ENCODE measurements at places on chromosomes 3 and 15.

GRCh38 chr3:152272771-152273242 lies 4.1 kb downstream of the MBNL1 start:
- no peak for DNase-seq

DNA sequence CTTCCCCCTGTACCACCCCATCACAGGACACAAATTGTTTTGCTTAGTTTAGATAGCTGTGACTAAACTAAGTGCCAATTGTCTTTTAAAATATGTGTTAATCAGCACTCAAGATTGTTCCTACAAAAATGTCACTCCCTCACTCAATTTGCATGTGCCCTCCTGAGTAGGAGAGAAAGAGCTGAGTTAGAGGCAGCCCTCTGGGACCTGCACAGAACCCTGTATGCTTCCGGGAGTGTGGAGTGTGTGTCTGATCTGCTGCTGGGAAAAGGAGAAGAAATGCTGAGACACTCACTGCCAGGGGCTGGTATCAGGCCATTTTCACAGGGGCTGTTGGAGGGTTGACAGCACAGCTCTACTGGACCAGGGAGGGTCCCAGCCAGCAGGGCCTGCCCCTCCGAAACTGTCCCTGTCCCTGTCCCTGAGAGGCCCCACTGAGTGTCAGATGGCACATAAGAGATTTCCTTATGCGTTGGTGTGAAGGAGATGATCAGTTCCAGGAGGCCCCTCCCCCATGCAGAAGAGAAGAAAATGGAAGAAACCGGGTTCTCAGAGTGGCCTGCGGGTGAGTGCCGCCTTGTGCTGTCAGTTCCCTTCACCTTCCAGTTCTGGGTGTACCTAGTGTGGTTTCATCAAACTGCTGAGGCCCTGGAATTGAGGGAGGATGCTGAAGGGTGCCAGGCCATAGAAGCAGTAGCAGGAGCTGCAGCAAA lies 3.9 kb upstream of the B3GNT5 start:
- DNase-seq: no peak

DNA sequence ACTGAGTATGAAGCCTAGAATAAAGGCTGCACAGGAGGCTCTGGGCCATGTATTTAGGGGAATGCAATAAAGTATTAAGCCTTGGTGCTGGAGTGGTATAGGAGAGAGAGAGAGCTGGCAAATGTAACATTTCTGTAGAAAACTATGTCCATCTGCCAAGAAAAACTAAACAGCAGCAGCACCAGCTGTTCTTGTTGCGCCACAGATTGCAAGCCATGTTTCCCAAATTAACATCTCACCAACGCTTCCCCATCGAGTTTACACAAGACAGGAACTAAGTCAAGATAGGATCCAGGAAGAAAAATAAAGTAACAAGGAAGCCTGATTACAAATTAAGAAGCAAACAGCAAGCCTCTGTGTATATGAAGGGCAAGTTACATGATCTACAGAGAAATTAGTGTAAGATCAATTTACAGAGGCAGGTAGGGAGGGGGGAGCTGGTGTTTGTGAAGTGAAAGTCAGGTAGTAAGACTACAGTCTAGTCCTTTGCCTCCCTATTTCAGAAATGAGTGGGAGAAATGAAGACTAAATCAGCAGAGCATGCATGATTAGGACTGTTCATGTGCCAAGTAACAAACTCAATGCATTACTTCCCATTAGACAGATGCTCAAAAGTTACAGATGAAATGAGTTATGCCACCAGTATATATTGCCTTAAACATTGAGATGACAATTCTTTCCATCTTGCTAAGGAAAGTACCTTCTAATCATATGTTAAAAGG lies 900.5 kb downstream of the EPHA3 start:
- no peak for DNase-seq

- no peak for DNase-seq
Measured at GRCh38 chr15:68629519-68630210, 50.9 kb downstream of the CORO2B start.

DNA sequence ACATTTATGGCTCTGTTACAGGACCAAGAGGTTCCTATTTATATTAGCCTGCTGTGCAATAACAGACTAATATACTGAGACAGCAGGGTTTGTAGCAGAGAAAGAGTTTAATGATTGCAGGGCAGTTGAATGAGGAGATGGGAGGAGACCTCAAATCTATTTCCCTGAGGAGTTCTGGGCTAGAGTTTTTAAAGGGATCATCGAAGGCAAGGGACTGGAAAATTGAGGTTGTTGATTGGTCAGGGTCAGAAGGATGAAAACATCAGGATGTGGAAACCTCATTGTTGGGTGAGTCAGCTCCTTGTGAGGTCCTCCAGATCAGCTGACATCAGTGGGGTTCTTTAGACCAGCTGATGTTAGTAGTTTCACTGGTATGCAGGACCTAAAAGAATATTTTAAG lies 60.6 kb upstream of the GOLGA8B start:
- no peak for DNase-seq

DNA sequence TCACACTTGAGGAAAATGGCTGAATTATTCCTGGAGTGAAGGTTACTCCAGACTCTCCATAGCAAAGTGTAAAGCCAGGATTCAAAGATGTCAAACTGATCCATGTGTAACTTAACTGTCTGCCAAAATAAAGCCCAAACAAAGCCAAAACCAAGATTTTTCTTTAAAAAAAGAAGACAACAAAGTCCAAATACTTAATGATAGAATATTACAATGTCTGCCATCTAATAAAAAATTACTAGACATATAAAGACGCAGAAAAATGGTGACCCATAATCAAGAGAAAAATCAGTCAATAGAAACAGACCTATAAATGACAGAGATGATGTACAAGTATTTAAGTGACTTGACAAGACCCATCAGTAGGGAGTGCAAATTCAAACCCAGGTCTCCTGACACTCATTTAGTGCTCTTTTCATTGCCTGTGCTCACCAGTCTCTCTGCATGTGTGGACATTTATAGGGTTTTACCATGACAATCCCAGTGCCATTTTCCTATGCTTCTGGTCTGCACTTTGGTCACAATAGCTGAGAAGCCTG lies 85.1 kb upstream of the HES1 start:
- DNase-seq: no peak

DNA sequence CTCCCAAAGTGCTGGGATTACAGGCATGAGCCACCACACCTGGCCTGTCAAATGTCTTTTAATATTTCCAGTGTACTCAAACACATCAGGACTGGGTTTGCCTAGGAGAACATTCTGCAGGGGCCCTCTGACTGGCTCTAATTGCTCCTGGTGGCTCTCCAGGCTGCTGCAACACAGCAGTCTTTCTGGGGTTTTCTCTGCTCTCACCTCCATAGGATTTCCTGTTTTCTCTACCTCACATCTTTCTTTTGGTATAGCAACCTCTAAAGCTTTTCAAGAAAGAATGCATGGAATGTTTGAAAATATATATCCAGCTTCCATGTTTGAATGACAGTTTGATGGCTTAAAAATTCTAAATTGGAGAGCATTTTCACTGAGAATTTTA lies 83.3 kb upstream of the IGSF10 start:
- no peak for DNase-seq

DNA sequence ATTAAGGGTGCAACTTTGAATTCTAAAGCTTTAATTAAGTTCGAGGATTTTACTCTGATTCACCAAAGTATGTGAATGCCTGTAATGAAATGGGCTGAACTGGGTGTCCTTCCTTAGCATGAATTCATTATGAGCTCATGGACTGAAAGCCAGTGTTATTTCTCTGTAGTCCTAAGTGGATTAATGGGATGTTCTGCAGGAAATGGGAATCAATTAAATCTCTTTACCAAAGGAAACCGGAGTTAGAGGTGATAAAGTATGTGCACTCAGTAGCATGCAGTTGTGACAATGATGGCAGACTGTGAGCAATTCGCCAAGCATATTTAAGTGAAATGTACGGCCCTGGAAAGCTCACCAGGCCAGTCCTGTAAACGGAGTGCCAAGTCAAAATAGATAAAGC lies 138.7 kb downstream of the CHL1 start:
- no peak for DNase-seq

DNA sequence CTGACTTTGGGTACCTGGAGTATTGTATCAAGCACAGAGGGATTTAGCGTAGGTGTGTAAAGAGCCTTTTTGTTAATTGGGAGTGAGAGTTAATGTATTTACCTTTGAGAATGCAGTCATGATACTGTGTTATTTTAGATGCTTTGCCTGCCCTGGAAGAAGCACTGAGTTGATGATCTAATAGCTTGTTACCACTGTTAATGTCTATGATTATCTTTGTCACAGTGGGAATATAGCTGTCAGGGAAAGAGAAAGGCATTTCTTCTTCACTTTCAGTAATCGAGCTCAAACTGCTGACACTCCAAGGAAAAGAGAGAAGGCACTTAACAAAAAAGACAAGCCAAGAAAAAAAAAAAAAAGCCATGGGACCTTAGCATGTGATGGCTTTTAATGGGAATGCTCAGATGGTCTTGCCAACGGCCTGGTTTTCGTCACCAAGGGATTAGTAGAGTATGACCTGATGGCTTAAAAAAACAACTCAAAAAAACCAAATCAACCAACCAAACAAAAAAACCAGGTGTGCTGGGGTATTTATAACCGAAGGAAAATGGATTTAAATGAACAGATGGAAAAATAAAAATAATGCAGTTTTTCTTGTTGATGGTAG lies 387.4 kb downstream of the PTPRG start:
- no peak for DNase-seq

DNA sequence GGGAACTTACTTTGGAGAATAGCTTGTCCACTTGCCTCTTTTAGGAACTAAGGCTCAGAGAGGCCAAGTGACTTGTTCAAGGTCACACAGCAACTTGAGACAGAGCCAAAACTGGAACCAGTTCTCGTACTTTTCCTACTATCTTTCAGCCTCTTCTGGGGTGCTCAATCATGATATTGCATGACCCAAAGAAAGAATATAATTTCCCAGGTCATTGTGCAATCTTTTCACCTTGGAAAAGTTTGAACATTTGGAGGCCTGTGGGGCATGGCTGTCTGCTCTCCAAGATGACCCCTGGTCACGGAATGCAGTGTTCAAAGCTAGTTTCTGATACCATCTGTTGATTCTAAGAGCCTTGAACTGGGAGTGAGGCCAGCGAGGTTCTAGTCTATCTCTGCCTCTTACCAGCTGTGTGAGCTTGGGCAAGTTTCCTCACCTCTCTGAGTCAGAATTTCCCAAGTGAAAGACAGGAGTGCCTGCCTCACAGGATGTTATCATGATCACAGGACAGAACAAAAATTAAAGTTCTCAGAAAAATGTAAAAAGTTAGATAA lies 89.7 kb downstream of the BDH1 start:
- no peak for DNase-seq

- peak; percentile 27 for DNase-seq
Measured at GRCh38 chr15:62164014-62164395, 1.1 kb downstream of the C2CD4B start.

DNA sequence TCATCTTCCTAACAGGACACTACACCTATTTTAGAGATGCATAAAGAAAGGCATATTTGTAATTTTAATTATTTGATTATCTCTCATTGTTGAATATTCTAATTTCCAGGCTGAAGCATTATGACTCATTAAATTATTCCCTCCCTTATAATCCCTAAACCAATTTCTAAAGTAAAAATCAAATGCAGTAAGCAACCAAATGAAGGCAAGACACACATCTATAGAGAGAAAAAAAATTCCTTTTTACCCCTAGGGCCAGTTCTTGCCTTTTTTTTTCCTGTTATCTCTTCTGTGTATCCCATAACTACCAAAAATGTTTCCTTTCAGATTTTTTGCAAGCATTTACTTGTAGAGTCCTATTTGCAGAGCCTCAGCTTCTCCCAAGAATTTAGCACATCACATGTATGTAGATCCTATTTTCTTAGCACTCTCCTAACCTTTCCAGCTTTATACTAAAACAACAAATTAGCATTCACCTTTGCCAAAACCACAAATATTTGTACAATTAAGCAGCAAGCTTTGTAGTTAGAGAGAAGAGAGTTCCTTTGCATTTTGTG lies 177.9 kb downstream of the SATB1 start:
- DNase-seq: no peak

- no peak for DNase-seq
Measured at GRCh38 chr3:17233398-17233800, 348.6 kb downstream of the PLCL2 start.

- no peak for DNase-seq
Measured at GRCh38 chr3:58062472-58062871, 54.2 kb downstream of the FLNB start.

GRCh38 chr15:37004981-37005735 lies 95.2 kb downstream of the MEIS2 start:
- no peak for DNase-seq

DNA sequence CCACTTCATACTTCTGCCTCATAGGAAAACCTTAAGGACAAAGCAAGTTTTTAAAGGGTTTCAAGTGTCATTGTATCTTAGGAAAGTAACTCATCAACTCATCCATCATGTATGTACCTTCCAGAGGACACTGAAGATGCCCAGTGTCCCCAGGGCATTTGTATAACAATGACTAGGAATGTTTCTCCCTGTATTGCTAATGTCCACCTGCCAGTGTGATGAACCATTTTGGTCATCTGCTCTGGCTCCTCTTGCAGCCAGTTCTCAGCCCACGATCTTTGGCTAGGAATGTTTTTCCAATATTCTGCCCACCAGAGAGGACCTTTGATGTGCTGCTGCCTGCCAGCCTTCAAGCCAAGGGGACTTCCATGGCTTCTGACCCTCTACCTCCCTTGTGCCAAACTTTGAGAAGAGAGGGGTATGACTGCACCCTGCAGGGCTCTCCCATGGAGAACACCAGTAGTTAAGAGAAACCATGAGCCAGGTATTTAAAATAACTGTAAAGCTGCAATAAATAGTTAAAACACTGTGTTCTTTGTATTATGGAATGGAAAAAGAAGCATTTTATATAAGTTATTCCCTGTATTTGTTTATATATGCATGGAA lies 11.4 kb downstream of the LMOD3 start:
- DNase-seq: no peak

- no peak for DNase-seq
Measured at GRCh38 chr15:78087951-78088772, 4.2 kb upstream of the SH2D7 start.

- no peak for DNase-seq
Measured at GRCh38 chr3:89440386-89440785, 333.0 kb downstream of the EPHA3 start.

- DNase-seq: no peak
Measured at GRCh38 chr15:87902772-87903426, 353.6 kb downstream of the NTRK3 start.

DNA sequence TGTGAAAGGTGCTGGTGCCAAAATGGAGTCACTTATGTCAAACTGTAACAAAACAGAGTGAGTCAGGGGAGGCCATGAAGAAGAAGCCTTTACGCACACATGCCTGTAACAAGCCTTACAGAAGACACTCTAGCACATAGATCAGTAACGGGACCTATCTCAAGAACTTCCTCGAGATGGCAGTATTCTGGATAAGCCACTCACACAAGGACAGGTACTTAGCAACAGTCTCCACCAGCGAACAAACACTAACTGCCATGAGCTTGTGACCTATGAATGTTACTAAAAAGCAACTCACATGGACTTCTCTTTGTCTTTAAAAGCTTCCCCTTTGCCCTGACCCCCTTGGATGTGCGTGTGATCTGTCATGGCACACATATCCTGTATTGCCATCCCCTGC lies 235.1 kb downstream of the CD47 start:
- no peak for DNase-seq

Measured in progenitor cell of endocrine pancreas (in vitro differentiated cells).